ENCODE measurements at places on chromosomes 11 and 22.

DNA sequence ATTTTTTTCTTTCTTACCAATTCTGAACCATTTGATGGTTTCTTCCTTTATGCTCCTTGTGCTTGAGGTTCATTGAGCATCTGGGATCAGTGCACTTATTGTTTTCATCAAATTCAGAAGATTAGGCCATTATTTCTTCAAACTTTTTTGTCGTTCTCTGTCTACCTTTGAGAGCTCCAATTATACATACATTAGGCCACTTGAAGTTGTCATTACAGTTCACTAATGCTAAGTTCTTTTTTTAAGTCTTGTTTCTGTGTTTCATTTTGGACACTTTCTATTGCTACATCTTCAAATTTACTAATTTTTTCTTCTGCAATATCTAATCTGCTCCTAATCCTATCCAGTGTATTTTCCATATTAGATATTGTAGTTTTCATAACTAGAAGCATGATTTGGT, 40.8 kb downstream of the CDPF1 start:
- no peak for DNase-seq

DNA sequence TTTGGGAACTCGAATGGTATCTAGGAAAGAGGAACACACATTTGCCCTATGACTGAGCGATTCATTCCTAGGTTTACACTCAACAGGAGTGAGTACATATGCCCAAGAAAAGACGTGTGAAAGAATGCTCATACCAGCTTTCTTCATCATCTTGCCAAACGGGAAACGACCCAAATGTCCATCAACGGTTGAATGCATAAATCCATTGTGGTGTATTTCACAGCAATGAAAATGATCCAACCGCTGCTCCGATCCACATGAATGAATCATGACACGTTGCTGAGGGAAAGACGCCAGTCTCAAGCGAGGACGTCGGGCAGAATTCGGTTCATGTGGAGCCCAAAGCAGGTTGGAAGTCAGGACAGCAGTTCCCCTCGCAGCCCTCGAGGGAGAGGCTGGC, 71.5 kb downstream of the CYTH4 start:
- DNase-seq: no peak

DNA sequence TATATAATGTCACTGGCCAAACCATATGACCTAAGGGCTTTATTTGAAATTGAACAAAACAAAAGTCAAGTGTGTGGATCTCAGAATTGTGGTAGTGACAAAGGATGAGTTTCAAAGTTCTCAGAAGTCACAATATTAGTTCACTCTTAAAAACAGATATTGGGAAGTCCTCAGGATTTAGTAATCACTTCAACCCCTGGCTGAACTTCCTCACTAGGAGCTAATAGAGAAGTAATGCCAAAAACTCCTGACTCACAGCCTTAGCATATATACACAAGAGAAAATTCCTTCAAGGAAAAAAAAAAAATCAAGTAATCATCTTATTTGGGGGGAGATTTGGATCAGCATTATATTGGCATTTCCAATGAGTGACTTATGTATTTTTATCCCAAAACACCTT, 75.6 kb upstream of the APOA1 start:
- DNase-seq: no peak

DNA sequence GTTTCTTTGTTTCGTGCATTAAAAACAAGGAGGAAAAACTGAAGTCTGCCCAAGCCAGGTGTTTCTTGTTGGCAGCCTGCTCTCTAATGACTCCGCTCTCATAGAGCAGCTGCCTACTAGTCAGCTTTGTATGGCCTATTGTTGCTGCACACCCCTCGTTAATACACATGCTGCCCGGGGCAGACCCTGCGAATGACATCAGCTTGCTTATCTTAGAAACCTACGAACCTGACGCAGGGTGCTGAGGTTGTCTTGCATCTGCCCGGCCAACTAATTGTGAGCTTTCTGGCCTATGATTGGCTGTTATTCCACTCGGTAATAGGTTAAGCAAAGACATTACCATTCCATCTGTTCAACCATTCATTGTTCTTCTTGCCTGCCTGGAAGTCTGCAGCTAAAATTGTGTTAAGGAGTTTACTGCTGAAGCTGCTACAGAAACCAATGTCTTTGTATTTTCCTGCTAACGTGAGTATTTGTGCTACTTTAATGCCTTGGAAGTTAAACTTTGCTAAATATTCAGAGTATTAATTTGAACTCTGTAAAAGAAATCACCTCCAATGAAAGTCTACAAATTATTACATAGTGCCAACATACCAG, 37.5 kb downstream of the ZC3H12C start:
- DNase-seq: no peak

DNA sequence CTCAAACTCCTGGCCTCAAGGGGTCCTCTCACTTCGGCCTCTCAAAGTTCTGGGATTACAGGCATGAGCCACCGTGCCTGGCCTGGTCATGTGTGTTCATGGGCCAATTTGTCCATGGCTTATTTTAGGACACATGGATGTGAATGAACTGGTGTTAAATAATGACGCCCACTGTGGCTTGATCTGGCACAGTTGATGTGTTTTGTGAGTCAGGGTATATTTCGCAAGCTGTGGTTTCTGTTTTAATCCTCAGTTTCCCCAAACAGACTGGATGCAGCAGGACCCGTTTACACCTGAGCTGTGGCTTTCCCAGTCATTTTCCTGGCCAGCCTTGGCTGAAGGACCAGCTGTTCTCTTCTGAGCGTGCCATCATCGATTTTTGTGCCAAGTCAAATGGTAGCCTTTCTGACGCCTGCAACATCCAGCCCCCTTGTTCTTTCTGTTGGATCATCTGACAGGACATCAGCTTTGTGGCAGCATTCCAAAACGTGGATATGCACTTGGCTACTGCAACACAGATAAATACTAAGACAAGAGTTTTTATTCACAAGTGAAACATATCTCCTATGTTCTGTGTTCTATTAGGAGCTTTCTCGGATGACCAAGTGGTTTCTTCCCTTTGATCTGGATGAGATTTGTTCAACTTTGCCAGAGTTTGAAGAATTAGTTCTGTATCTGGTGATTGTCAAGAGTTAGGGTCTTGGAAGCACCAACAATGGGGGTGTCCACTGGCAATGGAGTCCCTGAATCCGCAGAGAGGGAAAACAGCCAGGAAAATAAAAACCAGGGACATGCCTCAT, 40.0 kb upstream of the SEPTIN5 start:
- DNase-seq: no peak

DNA sequence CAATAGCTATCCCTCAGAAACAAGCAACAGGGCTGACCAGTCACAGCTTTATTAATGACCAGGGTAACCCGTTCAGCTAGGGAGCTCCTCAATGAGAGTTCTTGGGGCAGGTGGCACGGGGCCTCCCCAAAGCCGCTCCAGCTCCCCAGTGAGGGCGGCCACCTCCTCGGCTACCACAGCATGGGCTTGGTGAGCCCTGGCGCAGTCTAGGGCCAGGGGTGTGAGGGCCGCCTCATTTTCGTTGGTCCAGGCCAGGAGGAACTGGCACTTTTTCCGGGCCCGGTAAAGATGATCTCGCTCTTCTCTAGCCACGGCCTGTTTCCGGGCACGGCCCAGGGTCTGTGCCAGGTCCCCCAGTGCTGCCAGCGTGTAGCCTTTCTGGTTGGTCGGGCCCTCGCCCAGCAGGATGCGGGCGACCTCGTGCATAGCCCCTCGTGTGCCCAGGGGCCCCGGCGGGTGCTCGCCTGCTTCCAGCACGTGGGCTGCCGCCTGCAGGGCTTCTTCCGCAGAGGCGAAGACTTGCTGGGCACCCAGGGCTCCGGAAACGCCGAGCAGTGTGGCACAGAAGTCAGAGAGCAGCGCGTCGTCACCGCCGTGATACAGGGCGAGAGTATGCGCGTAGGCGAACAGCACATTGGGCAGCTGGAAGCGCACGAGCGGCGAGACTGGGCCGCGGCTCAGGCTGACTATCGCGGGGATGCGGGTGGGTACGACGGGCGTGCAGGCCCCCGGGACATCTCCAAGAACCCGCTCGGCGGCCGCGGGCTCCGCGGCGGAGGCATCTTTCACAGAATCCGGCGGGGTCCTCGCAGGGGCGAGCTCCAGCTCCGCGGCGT, 913 bp downstream of the ZNHIT2 start:
- peak; percentile 82 for DNase-seq

GRCh38 chr11:353179-353873, 16.0 kb upstream of the B4GALNT4 start:
- no peak for DNase-seq

DNA sequence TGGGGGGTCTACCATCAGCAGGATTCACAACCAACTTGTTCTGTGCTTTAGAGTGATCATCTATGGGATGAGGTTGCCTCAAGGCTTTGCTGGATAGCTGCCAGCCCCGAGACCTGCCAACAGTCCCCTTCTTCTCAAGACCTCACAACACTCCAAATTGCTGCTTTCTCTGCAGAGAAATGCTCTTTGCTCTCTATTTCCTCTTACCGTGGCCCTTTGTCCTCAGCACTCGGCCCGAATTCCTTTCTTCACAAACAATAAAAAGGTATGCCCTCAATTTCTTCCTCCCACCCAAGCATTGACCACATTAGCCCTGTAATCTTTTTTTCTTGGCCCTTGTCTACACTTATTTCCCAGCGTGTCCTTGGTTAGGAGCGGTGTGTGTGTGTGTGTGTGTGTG, 147.4 kb upstream of the SNX19 start:
- no peak for DNase-seq

GRCh38 chr22:28443526-28443876, 236.1 kb downstream of the TTC28 start:
- no peak for DNase-seq

DNA sequence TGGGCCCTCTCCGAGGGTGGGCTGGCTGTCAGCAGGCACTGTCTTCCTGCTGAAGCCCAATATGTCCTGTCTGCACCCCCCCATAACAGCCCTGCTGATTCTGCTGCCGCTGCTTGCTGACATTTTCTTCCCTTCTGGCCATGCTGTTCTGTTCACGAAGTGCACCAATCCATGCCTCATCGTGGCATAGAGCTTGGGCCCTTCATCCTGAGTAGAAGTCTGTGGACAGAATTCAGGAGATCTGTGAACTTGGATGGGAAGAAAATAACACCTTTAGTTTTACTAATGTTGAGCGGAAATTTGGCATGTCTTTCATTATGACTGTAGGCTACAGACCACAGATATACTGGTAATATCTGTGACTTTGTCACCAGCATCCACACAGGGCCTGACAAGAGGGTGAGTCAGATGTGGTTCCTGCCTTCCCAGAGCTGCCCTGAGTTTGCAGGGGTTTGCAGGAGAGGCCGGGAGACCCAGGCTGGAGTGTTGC, 14.1 kb upstream of the KIAA0930 start:
- DNase-seq: no peak

- peak; percentile 74 for DNase-seq
Observed at GRCh38 chr11:36186340-36187175, 102.7 kb downstream of the COMMD9 start.

- DNase-seq: peak; percentile 82
Observed at GRCh38 chr22:31313366-31314147, 21.3 kb upstream of the PIK3IP1 start.

GRCh38 chr22:33717694-33718396, 202.4 kb downstream of the LARGE1 start:
- DNase-seq: no peak

- no peak for DNase-seq
Observed at GRCh38 chr11:132685174-132685611, 847.1 kb downstream of the OPCML start.
